ENCODE measurements at places on chromosomes 1 and 21.

DNA sequence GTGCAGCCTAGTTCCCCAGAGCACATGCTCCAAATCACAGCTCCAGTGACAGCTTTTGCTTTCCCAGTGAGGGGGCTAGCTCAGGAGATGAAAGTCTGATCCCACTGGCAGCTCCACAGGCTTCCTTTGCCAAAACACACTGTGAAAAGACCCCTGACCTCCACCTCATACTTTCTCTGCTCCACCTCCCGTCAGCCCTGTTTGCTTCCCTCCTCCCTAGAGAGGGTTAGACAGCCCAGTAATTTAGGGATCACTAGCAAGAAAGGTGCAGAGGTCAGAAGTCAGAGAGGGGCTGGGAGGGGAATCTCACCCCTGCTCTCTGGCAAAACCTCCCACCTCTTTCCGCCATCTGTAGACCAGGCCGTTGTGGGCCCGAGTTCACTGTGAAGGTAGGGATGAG, 62.8 kb downstream of the PLXNA2 start:
- no peak for DNase-seq

GRCh38 chr1:153598309-153599172, 14.4 kb downstream of the S100A16 start:
- DNase-seq, result no peak

GRCh38 chr1:197692965-197693364, 82.3 kb downstream of the DENND1B start:
- no peak for DNase-seq

GRCh38 chr21:42048870-42049577, 22.1 kb upstream of the UMODL1 start:
- no peak for DNase-seq

DNA sequence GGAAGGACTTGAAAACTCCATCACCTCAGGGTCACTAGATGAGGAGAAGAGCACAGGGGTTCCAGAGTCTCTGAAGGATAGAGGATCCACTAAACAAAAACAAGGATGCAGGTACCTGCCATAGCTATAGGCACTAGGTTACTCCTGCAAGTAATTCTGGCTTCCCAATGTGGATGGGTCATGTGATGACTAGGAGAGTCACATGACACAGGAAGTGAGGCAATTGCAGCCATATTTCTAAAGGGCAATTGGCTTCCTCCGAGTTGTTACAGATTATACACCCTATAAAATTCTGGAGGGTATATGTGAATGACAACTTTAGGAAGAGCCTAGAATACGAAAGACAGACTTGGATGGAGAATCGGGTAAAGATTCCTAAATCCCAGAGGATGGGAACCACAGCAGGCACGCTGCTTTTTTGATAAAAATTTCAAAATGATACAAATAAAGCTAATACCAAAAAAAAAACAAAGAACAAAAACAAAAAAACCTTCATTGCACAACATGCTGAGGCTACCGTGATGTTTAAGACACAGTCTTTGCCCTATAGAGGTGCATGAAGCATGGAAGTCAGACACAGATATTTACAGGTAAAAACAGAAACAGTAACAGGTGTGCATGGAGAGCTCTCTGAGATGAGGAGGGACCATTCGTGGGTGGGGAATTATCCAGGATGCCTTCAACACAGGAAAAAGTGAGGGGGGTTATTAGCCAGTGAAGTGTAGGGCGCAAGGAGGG, 10.5 kb downstream of the MTX1 start:
- DNase-seq, result no peak

DNA sequence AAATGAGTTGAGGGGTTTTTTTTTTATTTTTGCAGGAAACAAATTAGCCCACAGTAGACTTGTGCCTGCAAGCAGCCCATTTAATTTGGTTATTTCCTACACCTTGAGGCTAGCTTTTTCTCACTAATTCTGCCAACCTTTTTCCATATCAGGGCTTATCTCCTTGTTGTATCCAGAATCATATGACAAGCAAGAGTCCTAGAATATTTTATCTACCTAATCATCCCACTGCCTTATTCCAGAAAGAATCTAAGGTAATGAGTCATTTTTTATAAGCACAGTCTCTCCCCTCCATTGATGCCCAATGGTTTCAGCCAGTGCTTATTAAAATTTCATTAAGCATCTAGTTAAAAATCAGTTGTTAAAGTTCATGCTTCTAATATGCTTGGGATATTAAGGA, 324.1 kb downstream of the BARHL2 start:
- no peak for DNase-seq

DNA sequence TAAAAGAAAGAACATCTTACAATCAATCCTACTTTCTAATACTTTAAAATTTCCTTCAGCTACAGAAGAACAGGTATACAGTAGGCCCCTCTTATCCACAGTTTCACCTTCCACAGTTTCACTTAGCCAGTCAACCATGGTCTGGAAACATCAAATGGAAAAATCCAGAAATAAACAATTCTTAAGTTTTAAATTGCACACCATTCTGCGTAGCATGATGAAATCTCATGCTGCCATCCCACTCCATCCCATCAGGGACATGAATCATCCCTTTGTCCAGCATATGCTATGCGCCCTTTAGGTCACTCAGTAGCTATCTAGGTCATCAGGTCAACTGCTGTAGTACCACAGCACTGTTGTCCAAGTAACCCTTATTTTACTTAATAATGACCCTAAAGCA, 67.7 kb downstream of the HSF2BP start:
- DNase-seq, result no peak

GRCh38 chr1:35046730-35047129, 15.0 kb upstream of the ZMYM6 start:
- no peak for DNase-seq

- no peak for DNase-seq
Measured at GRCh38 chr1:87685311-87686135, 356.8 kb downstream of the LMO4 start.

- no peak for DNase-seq
Measured at GRCh38 chr1:184813528-184814089, 59.0 kb upstream of the EDEM3 start.

- DNase-seq, result no peak
Measured at GRCh38 chr1:86394416-86394815, 1.7 kb downstream of the ODF2L start.

- no peak for DNase-seq
Measured at GRCh38 chr1:165773324-165773965, 4.8 kb upstream of the TMCO1 start.

- no peak for DNase-seq
Measured at GRCh38 chr1:19973616-19974015, 5.8 kb downstream of the PLA2G2A start.

Measured in stimulated activated CD8-positive, alpha-beta memory T cell treated with anti-CD3 and anti-CD28 coated beads, Interleukin-2, amount 100 ng/mL, for 1 hour (primary cell).